Stimulated activated naive CD4-positive, alpha-beta T cell treated with Interleukin-2 at 50 U/mL for 16 hours (primary cell): ENCODE measurements at places on chromosomes 13 and 19.

GRCh38 chr13:110447058-110447511 lies 114.4 kb downstream of the RAB20 start:
- DNase-seq: no peak

GRCh38 chr13:51267622-51268021 lies 45.4 kb downstream of the FAM124A start:
- no peak for DNase-seq

GRCh38 chr19:10510301-10510802 lies 6.9 kb downstream of the S1PR5 start:
- peak; percentile 43 for DNase-seq

DNA sequence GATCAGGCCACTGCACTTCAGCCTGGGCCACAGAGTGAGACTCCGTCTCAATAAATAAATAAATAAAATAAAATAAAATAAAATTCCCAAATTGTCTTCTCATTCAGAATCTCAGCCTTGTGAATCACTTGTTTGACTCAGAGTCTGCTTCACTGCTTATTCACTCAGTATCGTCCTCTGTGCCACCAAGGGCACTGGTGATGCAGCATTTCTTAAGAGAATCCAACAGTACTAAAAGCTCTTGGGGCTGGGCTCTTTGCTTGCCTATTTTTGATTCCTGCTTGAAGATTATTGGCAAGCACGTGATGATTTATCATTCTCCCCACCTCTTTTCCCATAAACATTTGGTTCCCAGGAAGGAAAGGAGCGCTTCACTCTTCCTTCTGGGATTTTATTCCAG lies 54.8 kb upstream of the HMGB1 start:
- no peak for DNase-seq

- no peak for DNase-seq
Measured at GRCh38 chr19:29320086-29320485, 107.1 kb upstream of the UQCRFS1 start.

DNA sequence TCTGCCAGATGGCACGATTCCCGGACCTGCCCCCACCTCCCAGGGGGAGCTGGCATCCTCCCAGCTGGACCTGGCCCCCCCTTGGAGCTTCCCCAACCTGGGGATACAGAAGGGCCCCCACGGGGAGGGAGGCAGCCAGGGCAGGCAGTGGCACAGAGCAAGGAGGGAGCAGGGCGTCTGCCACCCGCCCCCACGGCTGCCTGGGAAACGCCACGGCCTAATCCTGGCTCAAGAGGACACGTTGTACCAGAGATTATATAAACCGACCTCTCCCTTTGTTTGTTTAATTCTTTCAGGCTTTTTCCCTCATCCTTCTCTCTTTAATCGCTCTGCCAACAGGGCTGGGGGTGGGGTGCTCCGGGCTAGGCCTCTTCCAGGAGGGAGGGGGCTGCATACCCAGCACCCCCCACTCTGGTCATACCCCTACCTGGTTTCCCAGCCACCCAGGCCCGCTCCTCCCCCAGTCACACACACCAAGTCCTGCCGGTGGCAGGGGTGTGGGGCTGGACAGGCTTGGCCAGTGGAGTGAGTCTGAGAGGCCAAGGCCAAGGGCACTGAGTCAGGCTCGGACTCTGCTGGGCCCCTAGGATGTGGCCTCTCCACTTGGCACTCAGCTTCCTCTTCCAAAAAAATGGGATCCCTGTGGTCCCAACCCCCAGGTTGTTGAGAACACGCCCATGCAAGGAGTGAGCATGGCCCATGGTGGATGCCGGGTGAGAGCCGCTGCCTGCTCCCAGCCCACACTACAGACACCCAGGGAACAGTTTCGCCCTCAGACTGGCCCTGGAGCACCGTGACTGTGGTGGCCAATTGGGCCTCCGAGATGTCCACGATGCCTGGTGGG lies 29.5 kb upstream of the NFIC start:
- no peak for DNase-seq

GRCh38 chr13:59442944-59443486 lies 720.7 kb downstream of the DIAPH3 start:
- no peak for DNase-seq

DNA sequence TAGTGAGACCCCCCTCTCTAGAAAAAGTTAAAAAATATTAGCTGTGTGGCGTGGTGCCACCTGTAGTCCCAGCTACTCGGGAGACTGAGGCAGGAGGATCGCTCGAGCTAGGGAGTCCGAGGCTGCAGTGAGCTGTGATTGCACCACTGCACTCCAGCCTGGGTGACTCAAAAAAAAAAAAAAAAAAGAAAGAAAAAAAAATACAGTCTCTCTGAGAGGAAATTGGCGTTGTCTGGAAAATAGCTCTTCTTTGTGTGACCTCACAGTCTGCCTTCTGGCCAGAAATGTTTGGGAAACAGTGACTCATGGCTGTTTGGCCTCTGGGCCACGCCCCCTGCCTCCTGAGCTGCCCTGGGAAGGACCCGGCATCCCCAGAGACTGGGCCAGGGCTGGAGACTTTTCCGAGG lies 10.7 kb downstream of the MARCHF2 start:
- DNase-seq: no peak

- DNase-seq: no peak
Measured at GRCh38 chr13:33467556-33467955, 182.0 kb upstream of the STARD13 start.

DNA sequence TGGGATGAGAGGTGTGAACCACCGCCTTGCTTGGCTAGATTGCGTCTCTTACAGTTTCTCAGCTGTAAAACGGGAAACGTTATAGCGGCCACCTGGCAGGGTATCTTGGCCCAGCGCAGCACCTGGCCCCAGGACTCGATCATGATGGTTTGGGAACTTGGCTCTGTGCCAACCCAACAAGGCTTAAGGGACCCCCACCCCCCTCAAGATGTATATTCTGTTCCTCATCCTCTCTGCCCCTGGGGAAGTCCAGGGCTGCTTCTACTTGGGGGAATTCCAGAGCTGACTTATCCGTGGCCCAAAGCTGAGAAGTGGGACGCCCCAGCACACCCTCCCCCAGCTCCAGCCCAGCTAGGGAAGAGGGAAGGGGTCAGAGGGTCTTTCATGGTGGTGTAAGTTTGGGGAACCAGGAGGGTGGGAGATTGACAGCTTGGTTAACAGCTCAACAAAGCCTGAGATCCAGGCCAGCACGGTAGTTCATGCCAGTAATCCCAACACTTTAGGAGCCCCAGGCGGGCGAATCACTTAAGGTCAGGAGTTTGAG lies 695 bp downstream of the ICAM1 start:
- peak; percentile 24 for DNase-seq

DNA sequence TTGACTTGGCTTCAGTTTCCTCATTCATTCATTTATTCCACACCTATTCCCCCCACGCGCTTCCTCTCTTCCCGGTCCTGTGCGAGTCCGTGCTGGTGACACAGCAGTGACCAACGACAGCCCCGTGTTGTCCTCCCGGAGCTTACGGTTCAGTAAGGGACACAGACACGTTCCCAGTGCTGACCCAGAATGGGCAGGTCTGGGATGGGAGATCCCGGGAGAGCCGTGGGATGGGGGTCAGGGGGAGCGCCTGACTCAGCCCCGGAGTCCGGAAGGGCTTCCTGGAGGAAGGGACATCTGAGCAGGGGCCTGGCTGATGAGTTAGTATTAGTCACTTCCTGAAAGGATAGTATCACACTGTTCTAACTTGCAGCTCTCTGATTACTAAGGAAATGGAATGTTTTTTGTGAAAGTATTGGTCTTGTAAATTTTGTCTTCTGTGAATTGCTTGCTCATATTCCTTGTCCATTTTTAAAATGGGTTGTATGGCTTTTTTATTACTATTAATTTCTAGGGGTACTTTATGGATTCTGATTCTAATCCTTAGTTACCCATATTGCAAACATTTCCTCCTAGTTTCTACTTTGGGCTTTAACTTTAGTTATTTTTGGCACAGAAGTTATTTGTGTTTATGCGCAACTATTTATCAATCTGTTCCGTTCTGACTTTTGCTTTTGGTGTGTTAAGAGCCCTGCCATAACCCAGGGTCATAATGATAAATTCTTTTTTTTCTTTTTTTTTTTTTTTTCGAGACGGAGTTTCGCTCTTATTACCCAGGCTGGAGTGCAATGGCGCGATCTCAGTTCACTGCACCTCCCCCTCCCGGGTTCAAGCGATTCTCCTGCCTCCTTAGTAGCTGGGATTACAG lies 708 bp upstream of the ERCC1 start:
- peak; percentile 37 for DNase-seq

GRCh38 chr13:95174517-95174916 lies 126.7 kb downstream of the ABCC4 start:
- no peak for DNase-seq

GRCh38 chr13:31908696-31909411 lies 122.7 kb upstream of the FRY start:
- DNase-seq: no peak

GRCh38 chr19:18868380-18869022 lies 27.5 kb downstream of the CERS1 start:
- DNase-seq: no peak

- no peak for DNase-seq
Measured at GRCh38 chr13:23560571-23561089, 9.6 kb upstream of the TNFRSF19 start.

- DNase-seq: no peak
Measured at GRCh38 chr19:39533003-39533512, 406 bp upstream of the EID2B start.
